ENCODE measurements at places on chromosomes 12 and 14.
A peak's percentile ranks its signal among the peaks of the same experiment; 100 is the strongest.

- no peak for DNase-seq
Measured at GRCh38 chr12:105025890-105026289, 39.8 kb downstream of the NOPCHAP1 start.

DNA sequence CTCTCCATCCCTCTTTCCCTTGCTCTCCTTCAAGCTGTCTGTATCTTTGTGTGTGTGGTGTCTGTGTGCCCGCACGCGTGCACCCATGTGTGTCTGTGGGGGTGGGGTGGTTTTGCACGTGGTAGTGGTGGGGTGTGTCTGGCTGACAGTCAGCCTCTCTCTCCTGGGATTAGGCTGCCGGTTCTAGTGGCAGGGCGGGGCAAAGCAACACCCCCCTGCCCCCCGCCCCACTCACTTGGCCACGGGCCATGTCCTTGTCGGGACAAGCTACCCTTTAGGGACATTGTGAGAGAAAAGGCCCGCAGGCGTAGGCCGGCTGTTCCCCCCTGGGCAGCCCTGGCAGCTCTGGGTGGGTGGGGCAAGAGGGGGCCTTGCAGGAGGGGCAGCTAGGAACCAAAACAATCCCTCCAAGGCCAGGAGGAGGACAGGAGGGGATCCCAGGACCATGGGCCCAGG, 182.6 kb downstream of the ALG10 start:
- DNase-seq = no peak

GRCh38 chr14:100601914-100602313, 14.7 kb upstream of the BEGAIN start:
- DNase-seq = no peak

- DNase-seq = no peak
Measured at GRCh38 chr12:104488374-104488773, 31.6 kb downstream of the CHST11 start.

GRCh38 chr12:108570743-108571608, 8.6 kb downstream of the ISCU start:
- no peak for DNase-seq

- no peak for DNase-seq
Measured at GRCh38 chr12:38142974-38143373, 173.6 kb upstream of the ALG10B start.

DNA sequence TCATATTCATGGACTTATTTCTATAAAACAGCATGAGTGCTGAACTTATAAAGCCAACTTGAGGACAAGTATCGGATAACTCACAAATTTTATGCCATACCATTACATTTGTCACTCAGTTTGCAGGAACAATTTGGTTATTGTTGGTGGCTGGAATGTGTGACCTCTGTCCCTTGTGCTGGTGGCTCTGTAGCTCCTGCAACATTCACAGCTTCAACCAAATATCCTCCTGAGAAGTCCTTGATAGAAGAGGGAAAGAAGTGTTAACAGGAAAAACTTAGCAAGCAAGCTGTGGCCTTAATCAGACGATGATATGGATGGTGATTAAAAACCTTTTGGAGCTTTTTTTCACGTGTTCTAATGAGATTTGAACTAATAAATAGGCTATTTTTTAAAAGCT, 61.0 kb upstream of the DNM1L start:
- no peak for DNase-seq

GRCh38 chr14:27917896-27918295, 848.7 kb upstream of the FOXG1 start:
- no peak for DNase-seq

- no peak for DNase-seq
Measured at GRCh38 chr12:118690506-118690905, 290.8 kb upstream of the SRRM4 start.

- DNase-seq = no peak
Measured at GRCh38 chr14:22475381-22475780, 113.6 kb downstream of the DAD1 start.

DNA sequence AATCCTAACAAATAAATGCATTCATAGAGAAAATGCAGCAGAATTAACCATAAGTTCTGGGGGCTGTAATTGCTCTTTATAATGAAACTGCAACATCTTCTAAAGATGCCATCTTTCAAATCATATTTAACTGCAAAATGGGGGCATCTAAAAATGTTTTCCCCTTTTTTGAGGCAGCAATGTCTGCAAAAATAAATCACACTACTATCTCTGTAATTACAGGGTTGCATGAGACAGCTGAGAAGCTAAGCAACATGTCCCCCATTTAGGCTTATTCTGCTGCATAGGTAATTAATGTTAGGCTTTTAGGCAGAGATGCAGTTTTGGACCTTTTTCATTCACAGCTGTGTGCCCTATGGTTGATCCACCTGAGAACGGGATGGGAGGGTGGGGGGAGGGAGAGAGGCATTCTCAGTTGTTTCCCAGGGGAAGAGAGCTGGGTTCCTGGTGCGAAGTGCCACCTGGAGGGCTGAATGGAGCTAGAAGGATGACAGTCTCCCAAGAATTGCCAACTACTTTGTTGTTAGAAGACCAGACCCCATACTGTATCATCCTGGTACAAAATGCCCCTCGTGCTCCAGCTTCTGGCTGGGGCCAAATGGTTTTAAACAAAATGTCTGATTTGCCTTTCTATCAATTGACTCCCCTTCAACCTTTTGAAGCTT, 154.2 kb downstream of the APAF1 start:
- DNase-seq = no peak

- DNase-seq = no peak
Measured at GRCh38 chr12:52952076-52952801, 3.3 kb downstream of the KRT18 start.

DNA sequence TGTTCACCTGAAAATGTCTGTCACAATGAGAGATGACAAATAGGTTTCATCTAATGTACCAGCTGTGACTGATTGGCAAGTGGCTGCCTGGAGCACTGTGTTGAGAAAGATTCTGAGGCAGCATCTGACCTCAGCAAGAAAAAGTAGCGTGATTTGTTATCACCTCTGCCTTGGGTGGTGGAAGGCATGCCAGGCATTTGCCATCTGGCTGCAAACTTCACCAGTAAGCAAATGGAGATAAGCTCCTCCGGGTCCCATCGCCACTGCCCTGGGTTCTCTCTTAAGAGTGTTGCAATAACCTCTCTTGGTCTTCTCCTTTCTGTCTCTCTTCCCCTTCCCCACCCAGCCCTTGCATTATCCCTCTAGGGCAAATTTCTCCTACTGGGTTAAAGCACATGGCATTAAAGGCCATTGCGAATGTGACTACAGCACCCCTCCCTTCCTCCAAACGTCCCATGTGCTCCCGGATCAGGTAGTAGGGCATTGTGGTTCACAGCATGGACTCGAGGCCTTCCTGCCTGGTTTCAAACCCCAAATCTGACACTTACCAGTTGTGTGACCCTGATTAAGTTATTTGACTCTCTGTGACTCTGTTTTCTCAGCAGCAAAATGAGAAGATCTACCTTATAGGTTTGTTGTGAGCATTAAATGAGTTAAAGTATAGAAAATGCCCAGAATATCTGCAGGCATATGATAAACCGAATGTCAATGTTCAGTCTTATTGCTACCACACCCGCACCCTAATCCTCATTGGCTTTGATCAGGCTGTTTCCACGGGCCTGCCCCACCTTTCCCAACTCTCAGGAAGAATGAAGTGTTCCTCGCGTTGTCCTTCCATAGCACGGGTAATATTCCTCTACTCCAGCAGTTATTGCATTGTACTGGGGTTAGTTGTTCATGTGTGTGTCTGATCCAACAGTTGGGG, 8.2 kb upstream of the LGALS3 start:
- DNase-seq = no peak

GRCh38 chr14:74685056-74685455, 27.8 kb downstream of the AREL1 start:
- no peak for DNase-seq

DNA sequence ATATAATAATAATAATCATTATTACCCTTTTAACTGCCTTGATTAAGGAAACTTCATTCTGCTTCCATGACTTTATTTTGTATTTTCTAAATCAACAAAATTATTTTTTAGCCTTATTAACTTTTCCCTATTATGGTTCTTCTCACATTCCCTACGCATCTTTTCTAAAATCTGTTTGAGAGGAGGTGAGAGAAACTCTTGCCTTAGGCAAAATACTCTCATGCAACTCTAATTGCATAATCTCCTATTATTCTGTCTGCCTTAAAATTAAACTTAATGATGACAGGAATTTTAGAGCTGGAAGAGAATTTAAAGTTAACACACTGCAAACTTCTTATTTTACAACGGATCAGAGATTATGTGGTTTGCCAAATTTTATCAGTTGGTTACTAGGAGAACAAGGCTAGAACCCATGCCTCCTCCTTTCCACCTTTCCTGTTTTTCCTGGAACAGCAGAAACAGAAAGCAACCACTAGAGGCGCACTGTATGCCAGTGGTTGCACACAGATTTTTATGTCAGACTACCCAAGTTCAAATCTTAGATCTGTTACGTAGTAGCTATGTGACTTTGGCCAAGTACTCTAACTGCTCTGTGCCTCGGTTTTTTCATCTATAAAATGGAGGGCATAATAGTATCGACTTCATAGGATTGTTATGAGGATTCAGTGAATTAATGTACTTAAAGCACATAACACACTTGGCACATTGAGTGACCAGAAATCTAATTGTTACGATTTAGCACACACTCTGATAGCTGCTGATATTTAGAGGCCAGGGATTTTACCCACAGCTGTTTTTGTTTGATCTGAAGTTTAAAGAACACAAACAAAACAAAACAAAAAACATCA, 4.3 kb upstream of the BRMS1L start:
- no peak for DNase-seq

- DNase-seq = no peak
Measured at GRCh38 chr14:72876710-72877063, 17.2 kb downstream of the DPF3 start.

- peak; percentile 19 for DNase-seq
Measured at GRCh38 chr12:81329085-81329484, 251.2 kb downstream of the ACSS3 start.

DNA sequence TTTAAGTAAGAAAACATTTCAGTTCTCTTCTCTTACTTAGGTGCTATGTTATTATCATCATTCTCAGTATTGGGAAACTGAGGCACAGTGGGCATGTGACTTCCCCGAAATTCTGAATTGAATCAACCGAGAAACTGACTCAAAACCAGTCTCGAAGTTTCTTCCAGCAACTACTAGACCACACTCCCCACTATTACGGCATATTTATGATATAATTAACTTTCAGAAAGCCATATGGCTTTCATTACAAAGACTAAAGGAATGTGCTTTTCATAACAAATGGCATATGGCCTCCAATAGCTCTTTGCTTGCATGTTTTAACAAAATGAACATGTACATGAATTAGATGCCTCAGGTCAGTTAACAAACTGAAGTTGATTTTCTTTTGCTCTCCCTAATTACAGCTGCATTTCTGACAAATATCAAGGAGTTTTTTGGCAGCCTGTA, 182.9 kb upstream of the SLC38A2 start:
- DNase-seq = no peak

- no peak for DNase-seq
Measured at GRCh38 chr12:92619026-92619425, 83.8 kb upstream of the PLEKHG7 start.

DNA sequence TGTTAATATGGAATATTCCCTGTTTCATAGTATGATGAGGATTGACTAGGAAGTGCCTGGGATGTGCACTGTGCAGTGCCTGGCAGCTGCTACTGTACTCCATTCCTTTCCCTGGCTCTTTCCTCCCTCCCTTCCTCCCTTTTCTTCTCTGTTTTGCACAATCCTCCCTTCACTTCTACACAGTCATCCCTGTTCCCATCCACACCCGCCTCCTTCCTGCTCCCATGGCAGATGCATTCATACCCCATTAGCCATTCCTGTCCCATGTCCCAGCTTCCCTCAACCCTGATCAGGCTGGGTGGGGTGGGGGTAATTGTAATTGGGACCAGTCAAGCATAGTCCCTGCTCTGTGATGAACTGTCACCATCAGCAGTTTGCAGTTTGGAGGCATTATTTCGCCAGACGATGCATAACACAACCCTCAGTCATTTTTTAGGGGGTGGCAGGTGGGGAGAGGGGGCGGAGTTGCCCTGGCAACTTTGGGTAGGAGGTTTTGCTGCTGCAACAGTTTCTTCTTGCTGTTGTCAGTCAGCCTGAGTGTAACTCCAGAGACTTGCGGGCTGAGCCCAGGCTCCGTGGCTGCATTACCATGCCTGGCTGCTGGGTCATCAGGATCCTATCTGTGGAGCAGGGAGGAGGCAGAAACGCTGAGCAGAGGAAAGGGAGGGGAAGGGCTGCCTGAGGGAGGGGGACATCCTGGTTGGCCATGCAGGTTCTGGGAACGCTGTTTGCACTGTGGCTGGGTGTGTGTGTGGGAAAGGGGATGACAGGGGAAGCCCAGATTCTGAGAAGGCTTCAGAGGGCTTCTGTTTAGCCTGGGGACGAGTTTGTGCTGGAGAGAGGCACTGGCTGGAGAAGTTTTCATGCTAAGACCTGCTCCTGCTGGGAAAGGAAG, 4.1 kb upstream of the KRT84 start:
- DNase-seq = no peak

- DNase-seq = no peak
Measured at GRCh38 chr14:58738189-58738836, 100.6 kb downstream of the DACT1 start.

GRCh38 chr12:13318231-13319015, 121.9 kb downstream of the EMP1 start:
- DNase-seq = no peak

DNA sequence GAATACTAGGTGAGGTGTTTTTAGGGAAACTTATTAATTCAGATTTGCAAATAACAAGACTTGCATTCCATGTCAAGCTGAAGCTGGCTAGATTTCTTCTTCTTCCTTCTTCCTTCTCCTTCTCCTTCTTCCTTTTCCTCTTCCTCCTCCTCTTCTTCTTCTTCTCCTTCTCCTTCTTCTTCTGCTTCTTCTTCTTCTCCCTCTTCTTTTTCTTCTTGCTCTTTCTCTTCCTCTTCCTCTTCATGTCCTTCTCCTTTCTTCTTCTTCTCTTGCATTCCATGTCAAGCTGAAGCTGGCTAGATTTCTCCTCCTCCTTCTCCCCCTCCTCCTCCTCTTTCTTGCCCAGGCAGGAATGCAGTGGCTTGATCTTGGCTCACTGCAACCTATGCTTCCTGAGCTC, 297.8 kb downstream of the PRKD1 start:
- no peak for DNase-seq

DNA sequence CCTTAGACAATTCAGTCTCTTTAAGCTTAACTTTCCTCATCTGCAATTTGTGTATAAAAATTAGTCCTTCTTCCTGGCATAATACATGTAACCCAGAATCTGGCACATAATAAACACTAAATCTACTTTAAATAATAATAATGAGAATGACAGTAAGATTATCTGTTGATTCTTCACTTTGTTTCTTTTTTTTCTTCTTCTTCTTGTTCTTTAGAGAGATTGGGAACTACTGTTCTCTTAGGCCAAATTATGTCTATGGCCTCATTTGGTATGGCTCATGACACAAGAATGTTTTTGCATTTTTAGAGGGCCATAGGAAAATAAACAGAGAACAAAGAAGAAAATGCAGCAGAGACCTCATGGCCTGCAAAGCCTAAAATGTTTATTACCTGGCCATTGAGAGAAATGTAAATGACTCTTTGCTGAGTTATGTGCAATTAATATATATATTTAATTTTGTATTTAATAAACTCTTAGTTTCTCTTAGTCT, 275.8 kb downstream of the SLC6A15 start:
- no peak for DNase-seq

GRCh38 chr14:31936115-31936514, 141.0 kb upstream of the ARHGAP5 start:
- DNase-seq = no peak

All from glutamatergic neuron (in vitro differentiated cells).